ENCODE measurements at places on chromosomes 7 and 10.
A peak's percentile ranks its signal among the peaks of the same experiment; 100 is the strongest.

- DNase-seq: no peak
Measured at GRCh38 chr7:151238190-151238810, 6.0 kb downstream of the CHPF2 start.

GRCh38 chr10:132115732-132116131 lies 50.0 kb downstream of the JAKMIP3 start:
- DNase-seq: no peak

- DNase-seq: no peak
Measured at GRCh38 chr10:2963889-2964631, 103.3 kb upstream of the PFKP start.

DNA sequence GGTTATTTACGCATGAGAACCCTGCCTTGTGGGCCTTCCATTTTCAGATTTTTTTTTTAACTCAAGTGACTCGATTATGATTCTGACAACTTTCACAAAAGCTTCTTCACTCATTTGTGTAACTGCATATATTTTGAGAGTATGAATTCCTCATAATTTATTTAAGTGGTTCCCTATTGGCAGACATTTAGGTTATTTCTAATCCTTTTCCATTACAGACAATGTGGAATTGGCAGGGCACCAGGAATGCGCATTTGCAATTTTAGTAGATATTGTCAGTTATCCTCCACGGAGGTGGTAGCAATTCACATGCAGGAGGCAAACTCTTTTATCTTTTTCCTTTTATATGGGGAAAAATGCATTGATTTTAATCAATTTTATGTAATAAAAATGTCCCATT lies 2.5 kb downstream of the TMEM176B start:
- DNase-seq: no peak

GRCh38 chr7:30828591-30828990 lies 57.4 kb downstream of the MINDY4 start:
- no peak for DNase-seq

DNA sequence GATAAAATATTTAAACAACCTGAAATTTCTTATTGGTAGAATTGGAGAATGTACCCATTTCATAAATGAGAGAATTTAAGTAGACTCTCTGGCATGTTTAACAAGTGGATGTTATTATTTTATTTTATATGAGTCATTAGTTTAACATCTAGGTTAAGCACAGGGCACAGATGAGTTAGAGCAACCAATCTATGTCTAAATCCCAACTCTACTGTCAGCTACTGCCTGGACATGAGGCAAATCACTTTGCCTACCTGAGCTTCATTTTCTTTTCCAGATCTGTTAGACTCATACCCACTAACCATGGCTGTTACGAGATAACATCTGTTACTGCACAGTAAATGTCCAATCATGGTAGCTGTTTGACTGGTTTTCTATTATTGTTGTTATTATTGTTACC lies 251.1 kb downstream of the INHBA start:
- no peak for DNase-seq

DNA sequence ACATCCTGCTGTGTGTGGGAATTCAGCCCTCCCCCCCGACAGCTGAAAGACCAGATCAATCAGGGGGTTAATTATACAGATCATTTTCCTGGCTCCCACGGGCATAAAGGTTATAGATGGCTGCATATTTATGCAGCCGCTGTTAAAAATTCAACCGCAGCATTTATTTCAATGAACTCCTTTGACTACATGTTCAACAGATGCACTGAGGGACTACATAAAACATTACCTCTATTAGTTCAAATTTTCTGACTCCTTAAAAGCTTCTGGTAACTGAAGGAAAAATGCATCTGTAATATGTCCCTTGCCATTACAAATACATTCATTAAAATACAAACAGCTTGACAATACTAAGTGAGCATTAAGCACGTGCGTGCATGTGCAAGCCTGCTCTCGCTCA lies 49.7 kb upstream of the YAE1 start:
- no peak for DNase-seq

GRCh38 chr7:128136215-128136597 lies 104.9 kb upstream of the LEP start:
- no peak for DNase-seq

- DNase-seq: no peak
Measured at GRCh38 chr10:15494850-15495506, 123.9 kb upstream of the FAM171A1 start.

DNA sequence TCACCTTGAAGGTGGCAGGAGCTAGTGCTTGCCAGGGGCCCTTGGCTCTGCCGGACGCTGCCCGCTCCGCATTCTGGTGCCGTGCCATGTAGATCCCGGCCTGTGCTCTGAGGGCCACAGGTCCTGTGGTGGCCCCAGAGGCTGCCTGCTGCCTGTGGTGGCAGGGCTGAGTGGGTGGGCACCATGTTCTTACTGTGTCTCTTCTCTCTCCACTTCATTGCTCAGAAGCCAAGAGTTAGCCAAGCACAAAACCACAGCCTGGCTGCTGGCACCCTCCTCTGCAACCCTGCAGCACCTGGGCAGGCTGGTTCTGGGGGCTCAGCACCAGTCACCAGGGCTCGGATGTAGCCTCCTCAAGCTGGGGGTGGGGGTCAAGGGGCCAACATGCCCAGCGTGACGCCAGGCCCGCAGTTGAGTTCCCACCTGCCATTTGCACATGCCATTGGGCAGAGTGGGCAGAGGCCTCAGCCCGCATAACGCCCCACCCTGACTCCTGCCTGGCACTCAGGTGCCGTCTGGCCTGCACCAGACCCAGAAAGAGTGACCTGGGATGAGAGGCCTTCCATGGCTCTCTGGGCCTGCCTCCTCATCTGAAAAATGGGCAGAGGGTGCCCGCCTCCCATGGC lies 16.3 kb downstream of the ZMIZ1 start:
- DNase-seq: no peak

GRCh38 chr10:111316722-111317212 lies 239.9 kb downstream of the ADRA2A start:
- no peak for DNase-seq

DNA sequence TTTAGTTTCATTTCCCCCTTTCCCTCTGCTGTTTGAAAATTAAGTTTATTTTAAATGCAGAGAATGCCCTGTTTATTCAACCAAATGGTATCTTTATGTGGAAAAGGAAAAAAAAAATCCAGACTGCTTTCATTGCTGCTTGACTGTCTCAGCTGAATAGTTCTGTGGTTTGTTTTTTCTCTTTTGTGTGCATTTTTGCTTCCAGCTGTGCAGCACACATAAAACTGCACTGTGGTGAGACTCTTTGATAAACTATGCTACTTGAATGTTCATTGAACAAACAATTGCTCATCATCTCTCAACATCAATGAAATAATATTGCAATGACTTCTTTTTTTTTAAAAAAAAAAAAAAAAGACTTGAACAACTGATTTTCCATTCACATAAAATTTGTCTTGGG lies 78.6 kb upstream of the GLI3 start:
- no peak for DNase-seq

DNA sequence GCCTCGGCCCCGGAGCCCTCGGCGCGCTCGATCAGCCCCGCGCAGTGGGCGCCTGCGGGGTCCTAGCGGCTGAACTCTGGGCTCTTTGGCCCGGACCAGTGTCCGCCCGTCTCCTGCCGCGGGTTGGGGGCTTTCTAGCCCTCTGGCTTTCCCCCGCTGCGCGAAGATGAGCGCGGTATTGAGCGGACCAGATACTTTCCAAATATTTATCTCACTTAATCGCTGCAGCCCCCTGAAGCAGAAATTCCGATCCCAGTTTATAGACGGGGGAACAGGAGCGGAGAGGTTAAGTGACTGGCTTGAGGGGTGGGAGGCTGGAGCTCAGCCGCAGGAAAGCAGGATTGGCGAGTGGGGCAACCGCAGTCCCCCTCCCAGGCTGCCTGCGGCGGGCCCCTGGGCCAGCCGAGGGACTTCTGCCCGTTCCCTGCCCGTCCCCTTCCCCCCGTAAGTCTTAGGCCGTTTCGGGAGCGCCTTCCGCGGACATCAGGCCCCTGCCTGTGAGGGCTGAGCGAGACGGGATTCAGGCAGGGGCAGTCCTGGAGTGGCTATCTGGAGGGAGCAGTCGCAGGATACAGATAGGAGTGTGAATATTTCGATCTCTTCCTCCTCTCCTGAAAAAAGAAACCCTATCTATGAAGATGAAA lies 565 bp downstream of the STRIP2 start:
- peak; percentile 76 for DNase-seq

GRCh38 chr10:436911-437665 lies 252.4 kb downstream of the DIP2C start:
- no peak for DNase-seq

DNA sequence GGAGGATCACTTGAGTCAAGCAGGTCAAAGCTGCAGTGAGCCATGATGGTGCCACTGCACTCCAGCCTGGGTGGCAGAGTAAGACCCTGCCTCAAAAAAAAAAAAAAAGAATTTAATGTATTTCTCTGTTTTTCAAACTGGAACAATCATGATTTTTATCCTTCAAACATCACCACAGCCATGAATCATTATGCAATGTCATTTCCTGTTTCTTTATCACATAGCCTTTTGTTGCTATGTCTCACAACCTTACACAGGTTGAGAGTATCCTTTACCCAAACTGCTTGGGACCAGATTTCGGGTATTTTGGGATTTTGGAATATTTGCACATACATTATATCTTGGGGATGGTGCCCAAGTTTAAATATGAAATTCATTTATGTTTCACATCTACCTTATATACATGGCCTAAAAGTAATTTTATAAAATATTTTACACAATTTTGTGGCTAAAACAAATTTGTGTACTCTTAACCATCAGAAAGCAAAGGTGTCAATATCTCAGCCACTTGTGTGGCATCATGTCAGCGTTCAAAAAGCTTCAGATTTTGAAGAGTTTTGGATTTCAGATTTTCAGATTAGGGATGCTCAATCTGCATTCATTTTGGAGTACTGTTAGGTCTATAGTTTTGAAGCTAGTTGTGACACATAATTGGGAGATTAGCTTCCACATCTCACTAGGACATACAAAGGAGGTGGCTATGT lies 8.2 kb downstream of the NT5C3A start:
- no peak for DNase-seq

- no peak for DNase-seq
Measured at GRCh38 chr7:128259131-128260061, 18.3 kb downstream of the LEP start.

GRCh38 chr7:70432567-70433001 lies 699.4 kb upstream of the GALNT17 start:
- peak; percentile 42 for DNase-seq

- no peak for DNase-seq
Measured at GRCh38 chr10:68727146-68727545, 6.1 kb downstream of the CCAR1 start.

GRCh38 chr10:60384011-60384410 lies 5.7 kb downstream of the ANK3 start:
- DNase-seq: no peak

DNA sequence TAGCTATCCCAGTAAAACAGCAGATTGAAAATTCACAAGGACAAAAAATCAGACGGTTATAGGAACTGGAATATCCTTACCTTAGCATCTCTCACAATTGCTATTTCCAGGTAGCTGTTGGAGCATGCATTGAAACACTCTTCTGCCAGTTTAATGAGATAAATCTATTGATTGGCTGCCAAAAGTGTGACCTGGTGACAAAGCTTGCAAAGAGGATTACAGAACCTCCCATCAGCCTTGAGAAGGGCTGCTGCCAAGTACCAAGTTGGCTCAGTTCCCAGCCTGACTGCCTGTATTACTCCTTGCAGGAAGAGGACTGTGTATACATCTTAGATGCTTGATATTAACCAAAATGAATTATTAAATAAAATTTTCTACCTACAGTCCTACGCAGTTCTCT lies 5.1 kb downstream of the PRLHR start:
- DNase-seq: no peak

- DNase-seq: no peak
Measured at GRCh38 chr7:155701972-155702544, 57.6 kb downstream of the RBM33 start.

- peak; percentile 64 for DNase-seq
Measured at GRCh38 chr10:68154211-68154497, 44.9 kb downstream of the MYPN start.

GRCh38 chr10:102651455-102652169 lies 7.3 kb downstream of the TRIM8 start:
- no peak for DNase-seq

- no peak for DNase-seq
Measured at GRCh38 chr7:73831584-73831833, 713 bp downstream of the CLDN4 start.

DNA sequence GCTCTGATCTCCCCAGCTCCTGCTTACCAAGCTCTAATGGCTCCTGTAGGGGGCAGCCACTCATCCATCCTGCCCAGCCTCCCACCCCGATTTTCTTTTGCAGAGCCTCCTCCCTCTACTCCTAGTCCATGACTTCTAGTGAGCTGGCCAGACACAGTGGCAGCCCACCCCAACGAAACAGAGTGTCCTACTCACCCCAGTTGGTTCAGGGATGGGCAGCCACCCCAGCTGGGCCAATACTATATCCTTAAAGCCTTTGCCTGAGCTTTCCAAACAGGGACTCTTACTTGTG lies 77.1 kb downstream of the GRID1 start:
- DNase-seq: peak; percentile 6

- no peak for DNase-seq
Measured at GRCh38 chr10:8144496-8144895, 90.0 kb downstream of the GATA3 start.

- no peak for DNase-seq
Measured at GRCh38 chr7:77222819-77223218, 23.2 kb upstream of the FGL2 start.

GRCh38 chr10:53102424-53102823 lies 329.8 kb upstream of the MBL2 start:
- DNase-seq: no peak

- DNase-seq: no peak
Measured at GRCh38 chr7:158809596-158809995, 19.7 kb downstream of the ESYT2 start.

GRCh38 chr7:36129048-36129534 lies 24.0 kb upstream of the EEPD1 start:
- DNase-seq: no peak

GRCh38 chr7:29202651-29203069 lies 8.1 kb downstream of the CHN2 start:
- no peak for DNase-seq

DNA sequence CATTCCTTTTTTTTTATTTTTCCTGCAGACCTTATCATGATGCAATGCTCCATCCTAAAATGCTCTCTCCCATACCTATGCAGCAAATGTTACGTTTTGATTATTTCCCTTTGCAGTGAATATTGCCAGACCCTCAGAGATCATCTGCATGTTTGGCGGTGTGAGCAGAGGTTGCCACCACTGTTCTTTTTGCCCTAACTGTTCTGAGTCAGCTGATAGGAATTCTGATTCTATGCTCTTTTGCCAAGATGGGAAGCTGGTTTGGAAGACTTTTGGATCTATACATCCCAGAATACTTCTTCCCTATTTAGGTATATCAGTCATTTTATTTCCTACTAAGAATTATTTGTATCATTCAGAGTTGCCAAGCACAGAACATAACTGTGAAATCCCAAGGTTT lies 130.5 kb downstream of the KLF6 start:
- no peak for DNase-seq
